ENCODE measurements at places on chromosomes 16 and 17.

GRCh38 chr17:41760878-41761277 lies 25.6 kb downstream of the JUP start:
- DNase-seq = no peak

DNA sequence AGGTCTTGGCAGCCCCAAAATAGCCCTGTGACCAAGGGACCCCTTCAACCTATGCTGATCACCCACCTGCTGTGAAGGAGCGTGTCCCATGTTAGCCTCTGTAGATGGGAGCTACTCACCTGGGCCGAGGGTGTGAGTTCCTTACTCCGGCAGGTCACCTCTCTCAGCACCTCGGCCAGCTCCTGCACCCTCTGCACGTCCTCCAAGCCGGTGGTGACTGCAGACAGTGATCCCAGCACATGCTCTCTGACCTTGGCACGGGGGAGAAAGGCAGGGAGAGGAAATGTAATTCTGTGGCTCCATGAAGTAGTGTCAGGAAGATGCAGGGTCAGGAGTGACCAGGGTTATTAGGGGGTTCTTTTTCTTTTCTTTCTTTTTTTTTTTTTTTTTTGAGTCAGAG lies 67.7 kb upstream of the BCO1 start:
- no peak for DNase-seq

- no peak for DNase-seq
Measured at GRCh38 chr16:8847145-8847544, 21.7 kb downstream of the CARHSP1 start.

- no peak for DNase-seq
Measured at GRCh38 chr17:34222722-34223497, 32.2 kb upstream of the CCL2 start.

All from Caki2 (cell line).